ENCODE measurements at places on chromosomes 11 and 22.

GRCh38 chr22:29377979-29378378, 10.4 kb downstream of the AP1B1 start:
- DNase-seq = no peak

- no peak for DNase-seq
These were observed 664 bp downstream of the DDB2 start for GRCh38 chr11:47215366-47215910.

GRCh38 chr11:73288192-73288872, 16.2 kb downstream of the P2RY6 start:
- DNase-seq = no peak

DNA sequence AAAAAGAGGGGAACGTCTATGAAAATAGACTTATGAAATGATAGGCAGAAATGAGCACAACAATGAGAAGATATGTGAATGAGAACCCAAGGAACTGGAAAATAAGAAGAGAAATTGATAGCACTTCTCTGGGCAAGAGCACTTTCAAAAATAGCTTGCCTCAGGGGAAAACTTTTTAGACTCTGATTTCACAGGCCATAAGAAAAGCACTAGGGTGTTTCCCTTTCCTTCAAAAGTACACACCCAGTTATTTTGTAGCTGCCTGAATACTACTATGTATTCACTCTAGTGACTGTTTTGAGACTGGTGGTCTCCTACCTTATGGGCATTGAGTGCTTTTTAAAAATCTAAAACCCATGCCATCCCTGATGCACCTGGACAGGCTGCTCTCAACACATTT, 172.3 kb upstream of the SOX6 start:
- no peak for DNase-seq

GRCh38 chr11:70477176-70477575, 78.8 kb downstream of the CTTN start:
- no peak for DNase-seq

DNA sequence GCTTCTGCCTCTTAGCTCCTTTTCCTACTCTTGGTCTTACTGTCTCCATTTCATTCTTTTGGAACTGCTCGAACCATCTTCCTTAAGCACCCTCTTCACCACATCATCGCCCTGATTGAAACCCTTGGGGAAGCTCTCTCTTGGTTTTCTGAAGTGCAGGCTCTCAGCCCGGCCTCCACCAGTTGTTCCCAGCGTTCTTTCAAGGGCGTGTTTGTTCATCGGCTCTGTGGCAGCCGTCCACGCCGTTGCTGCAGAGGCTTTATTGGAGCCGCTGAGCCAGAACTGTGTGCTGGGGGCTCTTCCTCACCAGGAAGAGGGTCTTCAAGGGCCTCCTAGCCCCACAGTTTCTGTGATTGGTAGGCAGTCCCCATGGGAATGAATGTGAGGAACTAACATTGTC, 214.1 kb downstream of the TBC1D22A start:
- DNase-seq = no peak

- DNase-seq = peak; percentile 76
These were observed 17.0 kb upstream of the TMEM218 start for GRCh38 chr11:125128450-125128849.

- no peak for DNase-seq
These were observed 6.0 kb downstream of the ZDHHC24 start for GRCh38 chr11:66539870-66540213.
